SW 1271 (cell line): ENCODE measurements at places on chromosomes 3 and 15.

DNA sequence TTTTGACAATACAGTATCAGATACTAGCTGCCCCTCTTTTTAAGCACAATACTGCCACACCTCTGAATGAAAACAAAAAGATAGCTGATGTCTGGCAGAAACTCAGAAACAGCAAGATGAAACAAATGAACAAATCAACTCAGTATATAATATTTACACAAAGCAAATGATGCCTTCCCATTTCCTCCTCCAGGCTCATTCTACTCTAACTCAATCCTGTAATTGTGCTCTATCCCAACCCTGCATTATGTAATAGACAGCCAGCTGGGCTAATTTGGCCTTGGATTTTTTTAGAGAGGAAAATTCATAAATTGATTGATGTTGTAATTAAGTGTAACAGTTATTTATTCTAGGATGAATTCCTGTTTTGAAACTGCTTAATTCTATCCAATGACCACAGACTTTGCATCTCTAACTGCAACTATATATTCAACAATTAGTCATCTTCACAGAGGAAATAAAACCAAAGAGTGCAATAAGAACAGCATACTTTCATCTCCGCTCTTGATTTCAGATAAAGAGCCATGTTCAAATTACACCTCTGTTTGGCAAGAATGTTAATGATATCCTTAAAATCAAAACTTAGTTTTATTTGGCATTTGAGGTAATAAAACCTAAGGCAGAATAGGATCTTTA, 6.1 kb downstream of the ATG3 start:
- no peak for DNase-seq

- DNase-seq = no peak
Observed at GRCh38 chr15:92118936-92119325, 265.4 kb downstream of the SLCO3A1 start.

GRCh38 chr3:53544357-53544756, 49.9 kb downstream of the CACNA1D start:
- DNase-seq = no peak

GRCh38 chr3:77304700-77305021, 264.8 kb downstream of the ROBO2 start:
- DNase-seq = no peak

- no peak for DNase-seq
Observed at GRCh38 chr3:20930034-20930433, 744.0 kb upstream of the SGO1 start.

DNA sequence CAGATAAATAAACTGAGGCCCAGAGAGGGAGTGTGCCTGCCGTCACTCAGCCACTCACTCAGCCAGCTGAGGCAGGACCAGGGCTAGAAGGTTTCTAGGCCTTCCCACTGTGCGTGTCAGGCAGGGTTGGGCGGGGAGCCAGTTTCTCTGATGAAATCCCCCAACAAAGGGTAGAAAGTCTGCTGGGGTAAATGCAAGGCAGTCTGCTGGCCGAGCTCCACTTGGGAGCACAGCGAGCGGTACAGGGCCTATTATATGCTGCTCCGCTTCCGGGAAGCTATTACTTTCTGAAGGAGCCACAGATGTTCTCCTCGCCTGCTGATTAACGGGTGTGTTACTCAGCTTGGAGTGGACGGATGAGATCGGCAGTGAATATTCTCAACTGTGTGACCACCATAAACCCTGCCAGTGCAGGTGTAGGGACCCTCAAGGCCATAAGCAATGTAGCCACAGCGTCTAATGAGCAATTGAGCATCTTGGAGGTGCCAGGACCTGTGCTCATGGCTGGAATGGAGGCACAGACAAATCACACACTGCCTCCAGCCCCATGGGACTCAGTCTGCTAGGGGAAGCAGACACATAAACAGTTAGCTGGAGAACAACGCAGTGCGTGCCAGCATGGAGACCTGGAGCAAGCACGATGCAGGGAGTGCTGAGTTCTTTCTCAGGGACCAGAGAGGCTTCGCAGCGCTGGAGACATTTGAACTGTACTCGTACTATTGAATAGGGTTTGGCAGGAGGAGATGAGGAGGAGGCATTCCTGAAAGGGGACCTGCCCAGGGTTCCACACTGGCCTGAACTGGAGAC, 42.1 kb downstream of the CORO2B start:
- DNase-seq = no peak

DNA sequence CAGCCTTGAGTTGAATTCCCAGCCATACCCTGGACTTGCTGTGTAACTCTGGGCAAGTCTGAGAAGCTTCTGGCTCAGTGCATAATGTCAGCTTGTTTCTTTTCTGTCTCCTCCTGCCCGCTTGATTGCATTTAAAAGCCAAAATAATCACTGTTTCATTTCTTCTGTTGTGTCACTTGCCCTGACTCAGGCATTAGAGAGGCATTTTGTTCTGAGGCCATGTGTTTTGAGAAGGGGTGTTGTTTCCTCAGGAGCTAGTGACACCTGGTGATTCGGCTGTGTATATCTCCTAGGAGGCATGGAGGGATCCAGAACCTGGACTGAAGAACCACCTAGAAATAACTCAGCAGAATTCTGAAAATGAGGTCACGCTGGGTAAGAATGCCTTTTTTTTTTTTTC, 16.0 kb downstream of the WDR73 start:
- peak; percentile 32 for DNase-seq

DNA sequence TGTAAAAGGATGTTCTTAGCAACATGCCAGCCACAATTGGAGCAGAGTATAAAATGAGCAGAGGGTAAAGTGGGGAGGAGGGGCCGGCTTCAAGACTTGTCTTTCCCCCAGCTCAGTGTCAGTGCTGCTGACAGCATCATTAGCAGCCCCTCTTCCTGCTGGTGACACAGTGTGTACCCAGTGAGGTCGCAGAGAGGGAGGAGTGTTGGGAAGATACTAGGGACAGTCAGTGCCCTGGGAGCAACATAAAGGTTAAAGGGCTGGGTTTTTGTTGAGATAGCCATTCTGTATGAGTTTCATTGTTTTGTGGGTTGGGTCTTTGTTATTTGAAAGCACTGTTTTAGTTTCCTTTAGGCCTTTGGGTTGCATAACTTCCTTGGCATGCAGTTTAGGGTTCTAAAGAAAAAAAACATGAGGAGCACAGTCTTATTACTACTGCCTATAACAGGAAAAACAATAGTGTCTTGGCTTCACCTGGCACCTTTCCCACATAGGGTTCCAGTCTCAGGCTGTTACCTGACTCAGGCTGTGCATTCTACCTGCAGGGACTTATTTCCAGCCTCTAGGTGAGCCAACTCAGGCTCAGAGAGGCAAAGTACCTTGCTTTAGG, 94.1 kb upstream of the SKOR1 start:
- no peak for DNase-seq

DNA sequence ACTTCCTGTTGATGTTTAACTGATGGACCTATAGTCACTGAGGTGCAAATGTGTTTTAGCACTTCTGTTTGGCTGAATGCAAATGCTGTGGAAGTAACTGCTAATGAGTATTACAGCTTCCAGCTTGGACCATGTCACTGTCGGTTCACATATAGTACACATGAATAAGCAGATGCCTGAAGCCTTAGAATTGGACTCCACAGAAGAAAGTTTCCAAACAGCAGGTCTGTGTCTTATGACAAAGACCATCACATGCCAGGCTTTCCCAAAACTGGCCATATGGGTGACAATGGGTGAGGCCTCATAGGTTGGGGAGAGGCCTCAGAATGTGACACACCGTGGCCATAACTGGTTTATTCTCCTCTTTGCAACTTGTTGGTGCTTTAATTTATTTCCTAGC, 241.8 kb downstream of the WNT5A start:
- DNase-seq = no peak

DNA sequence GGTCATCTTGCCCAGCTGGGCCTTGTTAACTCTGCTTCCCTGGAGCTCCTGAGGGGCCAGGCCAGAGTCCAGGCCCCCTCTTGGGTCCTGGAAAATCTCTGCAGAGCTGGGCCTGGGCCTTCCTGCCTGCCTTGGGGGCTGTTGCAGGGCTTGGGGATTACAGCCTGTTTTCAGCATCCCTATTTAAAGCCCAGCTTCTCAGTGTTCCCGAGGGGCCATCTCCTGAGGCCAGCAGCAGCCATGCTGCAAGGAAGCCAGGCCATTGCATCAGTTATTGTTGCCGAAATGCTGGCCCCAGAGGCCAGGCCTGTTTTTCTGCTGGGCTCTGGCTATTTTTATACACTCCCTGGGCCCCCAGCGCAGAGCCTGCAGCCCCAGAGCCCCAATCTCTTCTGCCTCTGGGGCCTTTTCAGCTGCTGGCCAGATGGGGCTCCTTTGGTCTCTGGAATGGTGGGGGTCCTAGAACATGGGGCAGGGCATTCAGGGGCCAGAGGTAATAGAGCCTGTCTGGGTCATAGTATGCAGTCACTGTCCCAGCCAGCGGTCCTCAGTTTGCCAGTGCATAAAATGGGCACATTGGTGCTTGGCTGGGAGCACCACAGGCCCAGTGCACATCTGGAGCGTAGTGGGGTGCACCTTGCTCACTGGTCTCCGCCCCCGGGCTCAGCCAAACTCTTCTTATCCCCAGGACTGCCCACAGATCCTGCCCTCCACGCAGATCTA, 28.5 kb downstream of the PLXNA1 start:
- DNase-seq = no peak
